Nephron progenitor cell (in vitro differentiated cells): ENCODE measurements at places on chromosomes 7 and 10.

DNA sequence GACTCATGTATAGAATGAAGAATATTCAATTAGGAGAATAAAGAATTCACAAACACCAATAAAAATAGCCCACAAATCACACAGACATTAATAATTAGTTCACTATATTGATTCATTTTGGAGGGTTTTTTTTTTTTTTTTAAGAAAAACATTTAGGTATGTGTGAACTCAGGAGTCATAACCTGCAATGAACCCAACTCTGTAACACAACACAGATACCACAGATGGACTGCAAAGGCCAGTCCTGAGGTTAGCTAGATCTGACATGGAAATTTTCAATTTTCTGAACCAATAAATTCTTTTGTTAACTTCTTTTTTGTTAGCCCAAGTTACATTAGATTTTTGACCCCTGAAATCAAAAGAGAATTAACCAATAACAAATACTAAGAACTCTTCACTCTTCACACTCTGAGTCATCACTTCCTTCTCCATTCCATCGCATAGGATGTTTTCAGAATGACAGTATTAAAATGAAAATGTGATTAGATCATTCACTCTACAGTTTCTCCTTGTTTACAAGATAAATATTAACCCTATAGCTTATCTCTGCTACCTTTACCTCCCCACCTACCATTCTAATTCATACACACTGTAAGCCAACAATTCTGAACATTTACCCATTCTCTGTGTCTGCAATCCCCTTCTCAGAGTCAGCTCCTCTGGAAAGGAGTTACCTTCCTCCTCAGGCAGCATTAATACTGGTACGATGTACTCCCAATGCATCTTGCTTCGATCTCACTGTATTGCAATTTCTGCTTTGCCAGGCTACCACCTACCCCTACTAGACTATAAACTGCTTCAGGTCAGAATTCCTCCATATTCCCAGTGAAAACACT, 141.5 kb downstream of the LRRN3 start:
- DNase-seq = no peak

DNA sequence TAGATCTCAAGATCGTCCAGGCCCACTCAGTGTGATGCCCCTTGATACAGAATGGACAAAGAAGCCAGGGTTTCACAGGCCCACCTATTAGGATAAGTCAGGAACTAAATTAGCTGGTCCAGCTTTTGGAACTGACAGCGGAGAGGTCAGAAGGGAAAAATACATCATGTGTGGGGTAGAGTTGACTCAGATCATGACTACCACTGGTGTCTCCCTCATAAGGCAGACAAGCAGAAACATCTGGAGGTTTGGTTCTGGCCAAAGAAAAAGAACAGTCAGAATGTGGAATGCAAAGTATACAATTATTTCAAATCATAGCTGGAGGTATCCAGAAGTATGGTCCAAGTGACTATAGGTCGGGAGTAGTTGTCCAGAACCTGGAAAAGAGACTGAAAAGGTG, 621.1 kb upstream of the CELF2 start:
- no peak for DNase-seq

- no peak for DNase-seq
Observed at GRCh38 chr7:74598558-74598957, 59.0 kb upstream of the GTF2I start.

DNA sequence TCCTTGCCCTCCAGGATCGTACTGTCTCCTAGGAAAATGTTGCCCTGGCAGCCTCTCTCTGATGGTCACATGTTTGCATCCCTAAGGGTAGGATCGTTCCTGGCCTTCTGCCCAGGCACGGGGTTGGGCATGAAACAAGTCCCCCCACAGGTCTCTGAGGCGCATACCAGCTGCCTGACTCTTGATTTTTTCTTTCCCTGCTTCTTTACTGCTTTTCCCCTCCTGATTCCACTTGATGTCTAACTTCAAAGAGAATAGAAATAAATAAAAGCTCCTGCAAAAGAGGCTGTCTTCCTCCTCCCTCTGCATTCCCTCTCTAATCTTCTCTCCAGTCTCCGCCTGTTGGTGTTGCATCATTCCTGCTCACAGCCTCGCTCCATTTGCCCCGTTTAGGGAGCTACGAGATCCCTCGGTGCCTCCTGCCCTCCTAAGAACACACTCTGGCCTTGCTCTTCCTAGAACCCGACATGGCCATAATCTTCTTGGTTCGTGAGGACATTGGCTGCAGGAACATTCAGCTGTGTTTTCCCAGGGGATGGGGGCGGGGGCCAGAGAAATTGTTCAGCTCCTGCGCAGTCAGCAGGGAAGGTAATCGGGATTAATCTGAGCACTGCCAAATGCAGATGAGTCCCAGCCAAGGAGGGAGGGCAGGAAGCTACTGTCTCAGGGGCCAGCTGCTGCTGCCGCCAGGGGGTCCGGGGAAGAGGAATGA, 26.0 kb downstream of the LEP start:
- DNase-seq = peak; percentile 50

DNA sequence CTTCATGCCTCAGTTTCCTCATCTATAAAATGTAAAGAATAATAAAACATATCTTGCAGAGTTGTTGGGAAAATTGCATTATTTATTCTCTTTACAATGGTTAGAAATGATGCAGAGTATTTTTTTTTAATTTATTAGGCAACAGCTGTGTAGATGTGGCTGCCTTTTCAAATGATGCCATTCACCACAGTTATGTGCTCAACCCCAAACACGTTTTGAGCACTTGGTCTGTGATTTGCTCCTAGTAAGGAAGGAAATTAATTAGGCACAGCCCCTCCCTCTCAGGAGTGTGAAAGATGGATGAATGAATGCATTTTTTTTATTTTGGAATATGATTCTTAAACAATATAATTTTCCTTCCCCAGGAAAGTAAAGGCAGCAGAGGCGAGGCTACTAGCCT, 575.1 kb downstream of the GALNT17 start:
- no peak for DNase-seq

GRCh38 chr10:18290651-18291313, 150.6 kb downstream of the CACNB2 start:
- DNase-seq = no peak

DNA sequence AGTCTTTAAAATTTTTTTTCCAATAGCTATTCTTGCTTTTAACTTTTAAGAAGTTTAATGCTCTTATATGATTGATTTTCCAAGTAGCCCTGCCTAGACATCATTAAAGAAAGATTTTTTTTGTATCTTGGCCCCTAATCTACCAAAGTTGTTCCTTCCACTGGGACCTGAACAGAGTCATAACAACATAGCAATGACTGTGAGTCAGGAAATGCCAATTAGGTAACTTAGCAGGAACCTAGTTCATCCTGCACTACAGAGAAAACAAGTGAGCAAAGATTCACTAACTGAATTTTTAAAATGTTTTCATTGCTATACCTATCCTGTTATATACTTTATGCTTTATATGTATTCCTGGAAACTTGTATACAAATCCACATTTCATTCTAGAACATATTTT, 284.7 kb downstream of the BICC1 start:
- no peak for DNase-seq

DNA sequence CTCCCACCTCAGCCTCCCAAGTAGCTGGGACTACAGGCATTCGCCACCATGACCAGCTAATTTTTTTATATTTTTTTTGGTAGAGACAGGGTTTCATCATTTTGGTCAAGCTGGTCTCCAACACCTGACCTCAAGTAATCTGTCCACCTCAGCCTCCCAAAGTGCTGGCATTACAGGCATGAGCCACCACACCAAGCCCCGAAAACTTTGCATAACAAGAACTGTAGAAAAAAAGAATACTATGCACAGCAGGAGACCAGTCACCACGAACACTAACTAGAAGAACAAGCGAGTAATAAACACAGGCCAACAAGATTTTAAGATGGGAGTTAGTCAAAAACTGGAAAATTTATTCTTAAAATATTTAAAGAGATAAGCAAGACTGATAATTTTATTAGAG, 447.0 kb downstream of the ETV1 start:
- DNase-seq = no peak

DNA sequence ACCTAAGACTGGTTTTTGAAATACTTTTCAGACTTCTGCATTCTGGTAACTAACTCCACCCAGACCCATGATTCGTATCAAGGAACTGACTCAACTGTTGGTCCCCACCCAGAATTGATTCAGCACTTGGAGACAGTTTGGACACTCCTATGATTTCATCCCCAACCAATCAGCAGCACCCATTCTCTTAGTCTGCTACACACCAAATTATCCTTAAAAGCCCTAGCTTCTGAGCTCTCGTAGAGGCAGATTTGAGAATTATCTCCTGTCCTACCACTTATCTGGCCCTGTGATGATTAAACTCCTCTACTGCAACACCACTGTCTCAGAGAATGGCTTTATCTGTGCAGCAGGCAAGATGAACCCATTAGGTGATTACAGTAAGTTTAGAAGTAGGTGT, 7.7 kb upstream of the GSTO1 start:
- DNase-seq = no peak

- no peak for DNase-seq
Observed at GRCh38 chr7:156609010-156609877, 31.3 kb upstream of the RNF32 start.

- no peak for DNase-seq
Observed at GRCh38 chr7:19121977-19122588, 4.6 kb upstream of the TWIST1 start.

DNA sequence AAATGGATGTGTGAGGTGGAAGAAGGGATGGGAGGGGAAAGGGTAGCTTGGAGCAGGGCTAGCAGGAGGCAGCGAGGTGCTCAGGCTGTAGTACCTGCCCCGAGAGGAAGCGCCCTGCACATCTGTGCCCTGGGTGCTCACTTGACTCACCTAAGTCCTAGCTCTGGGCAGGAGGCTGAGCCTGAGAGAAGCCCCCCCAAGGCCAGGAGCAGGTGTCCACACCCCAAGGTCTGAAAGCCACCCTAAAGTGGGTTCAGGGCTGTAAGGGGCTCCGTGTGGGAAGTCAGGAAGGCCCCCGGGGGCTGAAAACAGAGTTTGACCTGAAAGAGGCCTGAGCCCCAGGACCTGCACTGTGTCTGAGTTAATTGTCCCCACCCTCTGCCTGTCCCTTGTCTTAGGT, 95.8 kb upstream of the PODXL start:
- DNase-seq = no peak

DNA sequence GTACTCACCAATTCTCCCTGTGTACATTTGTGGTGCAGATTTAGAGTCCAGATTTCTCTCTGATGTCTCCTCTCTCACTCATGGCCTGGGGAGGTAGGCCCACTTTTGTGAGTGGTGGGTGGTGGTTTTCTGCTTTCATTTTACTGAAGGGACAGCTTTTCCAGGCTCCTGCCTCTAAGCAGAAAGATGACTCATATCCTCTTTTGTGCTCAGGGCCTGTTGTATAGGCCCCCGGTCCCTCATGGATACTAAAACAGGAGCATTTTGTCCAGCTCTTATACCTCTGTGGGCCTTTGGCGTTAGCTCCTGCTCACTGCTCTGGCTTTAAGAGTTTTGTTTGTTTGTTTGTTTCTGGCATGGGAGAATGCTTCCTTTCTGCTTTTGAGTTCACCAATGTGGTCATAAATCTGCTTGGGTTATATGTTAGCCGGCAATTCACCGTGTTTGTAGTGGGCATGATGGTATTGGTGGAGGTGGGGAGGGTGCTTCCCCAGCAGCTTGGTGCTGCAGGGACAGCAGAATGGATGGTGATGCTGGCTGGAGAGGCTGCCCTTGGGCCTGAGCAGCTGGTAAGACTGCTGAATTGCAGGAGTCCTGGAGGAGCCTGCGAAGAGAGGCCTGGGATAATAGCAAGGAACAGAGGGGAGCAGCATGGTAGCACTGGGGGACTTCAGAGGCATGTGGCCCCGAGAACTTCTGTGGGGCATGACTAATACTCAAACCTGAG, 468.7 kb downstream of the RPS24 start:
- DNase-seq = no peak

GRCh38 chr10:7311218-7311849, 99.5 kb downstream of the SFMBT2 start:
- no peak for DNase-seq

DNA sequence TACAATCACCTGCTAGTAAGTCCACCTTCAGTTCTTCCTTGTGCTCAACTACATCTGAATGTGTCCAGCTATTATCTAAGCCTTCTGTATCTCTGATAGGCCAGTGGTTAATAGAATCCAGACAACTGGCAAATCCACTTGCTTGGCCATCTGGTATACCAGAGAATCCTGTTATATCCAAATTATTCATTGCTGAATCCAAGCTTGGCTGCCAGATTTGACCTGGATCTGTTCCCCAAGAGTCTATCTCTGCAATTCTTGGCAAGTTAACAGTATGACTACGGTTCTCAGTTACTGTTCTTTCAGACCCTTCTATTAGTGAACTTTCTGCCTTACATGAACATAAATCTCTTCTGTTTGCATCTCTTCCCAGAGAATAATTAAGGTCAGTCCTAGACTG, 154.6 kb upstream of the TARP start:
- no peak for DNase-seq

- DNase-seq = peak; percentile 46
Observed at GRCh38 chr10:75599875-75600648, 168.6 kb downstream of the LRMDA start.

- DNase-seq = no peak
Observed at GRCh38 chr10:131363416-131363815, 51.9 kb upstream of the TCERG1L start.
